ENCODE measurements at places on chromosomes 5 and 9.
A peak's percentile ranks its signal among the peaks of the same experiment; 100 is the strongest.

DNA sequence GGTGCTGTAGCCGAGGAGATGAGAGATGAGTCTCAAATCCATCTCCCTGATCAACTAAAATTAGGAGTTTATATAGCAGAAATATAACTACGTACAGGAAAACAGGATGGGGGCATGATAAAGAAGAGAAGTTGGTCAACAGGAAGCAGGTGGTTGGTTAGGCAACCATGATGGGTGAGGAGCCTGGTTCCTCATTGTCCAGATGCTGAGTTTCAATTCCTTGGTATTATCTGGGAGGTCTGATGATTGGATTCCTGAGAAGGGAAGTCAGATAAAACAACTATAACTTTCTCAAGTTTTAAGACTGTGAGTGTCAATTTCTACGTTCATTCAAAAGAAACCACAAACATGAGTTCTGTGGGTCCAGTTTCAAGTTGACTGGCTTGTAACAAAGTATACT is 323.9 kb downstream of the MTRR start:
- no peak for DNase-seq

DNA sequence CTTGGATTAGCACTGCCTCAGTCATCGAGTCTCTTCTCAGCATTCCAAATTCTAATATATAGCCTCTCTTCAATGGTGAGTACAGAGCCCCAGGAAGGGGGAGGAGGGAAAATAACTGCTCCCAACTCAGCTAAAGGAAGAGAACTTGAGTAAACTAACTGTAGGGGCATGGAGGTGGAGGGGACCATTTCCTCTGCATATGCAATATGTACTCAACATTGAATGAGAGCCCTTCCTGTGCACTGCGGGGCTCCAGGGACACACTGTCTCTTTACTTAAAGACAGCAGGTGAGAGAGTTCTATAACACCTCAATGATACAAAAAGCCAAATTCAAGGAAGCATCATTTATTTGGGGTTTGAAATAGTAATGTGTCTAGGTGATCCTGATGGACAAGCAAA is 75.1 kb downstream of the GNAQ start:
- DNase-seq, result no peak

GRCh38 chr9:137316012-137316981 is 14.2 kb upstream of the NRARP start:
- DNase-seq, result no peak

GRCh38 chr9:86876621-86877196 is 70.6 kb downstream of the GAS1 start:
- no peak for DNase-seq

DNA sequence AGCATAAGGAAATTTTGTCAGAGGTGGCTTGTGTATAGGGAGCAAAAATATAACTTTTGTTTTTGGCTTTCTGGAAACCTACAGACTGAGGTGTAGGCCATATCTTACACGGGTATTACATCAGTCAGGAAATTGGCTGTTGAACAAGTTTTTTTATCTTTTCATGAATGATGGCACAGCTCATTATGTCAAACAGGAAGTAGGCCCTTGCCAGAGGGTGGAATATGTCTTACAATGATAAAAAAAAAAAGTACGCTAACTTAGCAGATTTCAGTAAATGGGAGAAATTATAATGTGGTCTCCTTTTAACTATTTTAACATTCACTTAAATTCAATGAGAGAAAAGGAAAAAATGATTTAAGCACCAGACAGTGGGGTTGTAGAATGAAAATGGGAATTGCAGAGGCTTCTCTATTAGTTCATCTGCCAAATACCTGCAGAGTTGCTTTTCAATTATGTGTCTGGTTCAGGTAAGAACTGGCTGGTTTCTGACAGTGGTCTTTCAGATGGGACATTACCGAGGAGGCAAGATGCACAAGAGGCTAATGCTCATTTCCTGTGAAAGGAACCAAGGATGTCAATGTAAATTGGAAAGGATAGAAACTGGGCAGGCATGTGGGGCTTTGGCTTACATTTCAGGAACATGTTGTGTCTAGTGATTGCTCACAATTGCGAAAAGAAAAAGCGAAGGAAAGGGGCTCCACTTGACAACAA is 169.9 kb downstream of the NNT start:
- DNase-seq, result no peak

DNA sequence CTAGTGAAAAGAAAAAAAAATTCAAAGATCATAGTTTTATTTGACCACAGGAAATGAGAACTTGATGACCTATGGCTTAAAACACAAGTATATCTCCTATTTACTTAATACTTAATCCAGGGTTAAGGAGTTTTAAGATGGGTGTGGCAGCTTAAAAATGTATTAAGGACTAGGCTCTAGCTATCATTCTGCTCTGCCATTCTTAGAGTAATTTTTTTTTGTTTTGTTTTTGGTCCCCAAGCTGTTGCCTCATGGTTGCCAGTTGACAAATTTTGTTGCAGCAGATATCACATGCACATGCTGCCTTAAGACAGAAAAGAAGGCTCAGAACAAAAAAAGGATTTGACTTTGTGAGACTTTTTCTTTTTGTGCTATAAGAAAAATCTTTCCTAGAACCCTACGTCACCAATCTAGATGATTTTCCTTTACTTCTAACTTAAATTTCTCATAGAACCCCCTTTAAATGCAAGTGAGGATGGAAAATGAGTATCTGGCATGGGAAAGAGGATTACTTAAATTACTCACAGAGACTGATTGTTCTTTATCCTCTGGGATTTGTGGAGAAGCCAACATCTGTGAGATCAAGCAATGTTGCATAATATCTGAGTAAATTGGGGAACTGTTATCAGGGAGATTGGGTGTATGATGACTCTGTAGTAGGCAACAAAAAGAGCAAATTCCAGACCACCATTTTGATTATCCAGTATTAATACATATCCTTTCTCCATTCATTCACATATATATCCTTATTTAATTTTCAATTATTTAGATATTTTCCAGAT is 364.7 kb upstream of the CD180 start:
- DNase-seq, result no peak

DNA sequence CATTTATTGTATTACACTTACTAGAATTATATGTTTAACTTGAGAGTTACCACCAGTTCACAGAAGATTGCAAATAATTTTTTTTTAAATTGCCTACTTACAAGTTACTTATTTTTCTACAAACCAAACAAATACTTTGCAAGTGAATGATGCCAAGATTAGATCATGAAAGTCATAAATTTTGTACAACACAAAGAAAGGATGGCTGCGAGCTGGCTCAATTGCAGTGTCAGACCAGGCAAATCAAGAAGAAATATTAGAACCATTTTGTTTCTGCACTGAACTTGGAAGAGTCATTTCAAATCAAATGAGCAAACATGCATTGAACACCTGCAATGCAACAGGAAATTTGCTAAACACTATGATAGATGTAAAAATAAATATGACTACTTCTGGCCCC is 97.3 kb downstream of the PLCXD3 start:
- DNase-seq, result no peak

DNA sequence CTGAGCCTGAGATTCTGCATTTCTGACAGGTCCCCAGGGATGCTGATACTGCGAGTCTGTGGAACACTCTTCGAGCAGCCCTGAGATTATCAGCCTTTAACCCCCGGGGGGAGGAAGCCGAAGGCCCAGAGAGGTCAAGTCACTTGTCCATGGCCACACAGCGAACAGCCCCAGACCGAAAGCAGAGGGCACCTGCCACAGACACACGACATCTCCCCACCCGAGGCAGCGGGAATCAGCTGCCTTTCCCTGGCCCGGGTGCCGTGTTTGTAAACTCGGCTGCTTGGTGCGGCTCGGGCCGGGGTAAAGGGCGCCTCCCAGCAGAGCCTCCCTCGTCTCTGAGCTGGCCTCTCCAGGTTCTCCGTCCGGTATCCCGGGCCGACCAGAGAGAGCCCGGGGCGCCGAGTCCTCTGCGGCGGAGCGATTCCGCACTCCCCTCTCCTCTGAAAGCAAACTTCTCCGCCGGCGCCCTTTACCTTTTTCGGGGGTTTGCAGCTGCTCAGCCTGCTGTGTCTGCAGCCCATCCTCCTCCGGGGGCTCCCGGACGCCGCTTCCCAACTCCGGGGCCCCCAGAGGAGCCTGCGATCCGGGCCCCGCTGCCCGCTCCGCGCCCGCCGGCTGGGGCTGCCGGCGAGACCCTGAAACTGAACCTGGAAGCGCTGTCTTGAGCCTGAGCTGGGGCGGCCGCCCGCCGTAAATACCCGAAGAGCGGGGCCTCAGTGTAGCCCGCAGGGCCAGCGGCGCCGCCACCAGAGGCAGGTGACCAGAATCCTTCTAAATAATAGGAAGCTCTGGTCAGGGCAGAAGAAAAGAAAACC is at the start of gene CCDC69:
TSS of gene CCDC69 (minus strand) at position 646 of the 818 bp plus-strand sequence. CDS start at position 524, 122 bp downstream.
- DNase-seq, result peak; percentile 28

- no peak for DNase-seq
These were observed 17.8 kb downstream of the MAN2A1 start for GRCh38 chr5:109707531-109707930.

GRCh38 chr5:146052780-146053179 is 52.6 kb downstream of the PLAC8L1 start:
- DNase-seq, result no peak

GRCh38 chr9:89462199-89462598 is 35.7 kb downstream of the SEMA4D start:
- no peak for DNase-seq

DNA sequence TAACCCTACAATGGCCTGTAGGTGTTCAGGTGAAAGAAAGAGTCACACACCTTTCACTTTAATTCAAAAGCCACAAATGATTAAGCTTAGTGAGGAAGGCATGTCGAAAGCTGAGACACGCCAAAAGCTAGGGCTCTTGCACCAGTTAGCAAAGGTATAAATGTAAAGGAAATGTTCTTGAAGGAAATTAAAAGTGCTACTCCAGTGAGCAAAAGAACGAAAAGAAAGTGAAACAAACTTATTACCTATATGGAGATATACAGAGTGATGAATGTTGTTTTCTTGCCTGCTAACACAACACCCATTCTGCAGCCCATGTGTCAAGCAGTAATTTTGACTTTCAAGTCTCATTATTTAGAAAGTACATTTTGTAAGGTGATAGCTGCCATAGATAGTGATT is 254.2 kb upstream of the SLC24A2 start:
- no peak for DNase-seq

- DNase-seq, result no peak
These were observed 63.6 kb downstream of the RNF180 start for GRCh38 chr5:64229163-64229774.

- DNase-seq, result no peak
These were observed 105.1 kb downstream of the CEMIP2 start for GRCh38 chr9:71663216-71663615.

All from activated CD4-positive, alpha-beta T cell treated with anti-CD3 and anti-CD28 coated beads, Interleukin-2, amount 50 U/mL, for 4 hours (primary cell).